ENCODE measurements at places on chromosomes 2 and 18.

GRCh38 chr2:195795879-195796278 is 138.9 kb downstream of the SLC39A10 start:
- no peak for DNase-seq

DNA sequence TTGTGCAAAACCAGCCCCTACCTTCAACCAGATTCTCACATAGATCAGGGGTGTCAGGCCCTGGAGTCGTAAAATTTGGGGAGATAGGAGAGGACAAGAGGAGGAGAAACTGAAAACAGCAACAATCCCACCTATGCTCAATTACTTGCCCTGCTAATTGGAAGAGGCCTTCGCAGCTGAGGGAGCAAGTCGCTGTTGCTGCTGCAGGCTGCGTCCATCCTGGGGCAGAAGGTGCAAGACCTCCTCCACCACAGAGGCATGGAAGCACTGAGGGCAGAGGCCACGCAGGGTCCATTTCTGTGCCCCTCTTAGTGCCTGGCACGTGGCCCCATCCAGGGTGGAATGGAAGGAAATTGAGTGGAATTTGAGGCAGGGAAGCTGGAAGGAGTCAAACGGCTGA is 36.5 kb downstream of the CNGA3 start:
- no peak for DNase-seq

- peak; percentile 59 for DNase-seq
Measured at GRCh38 chr2:58925676-58926081, 684.6 kb upstream of the FANCL start.

DNA sequence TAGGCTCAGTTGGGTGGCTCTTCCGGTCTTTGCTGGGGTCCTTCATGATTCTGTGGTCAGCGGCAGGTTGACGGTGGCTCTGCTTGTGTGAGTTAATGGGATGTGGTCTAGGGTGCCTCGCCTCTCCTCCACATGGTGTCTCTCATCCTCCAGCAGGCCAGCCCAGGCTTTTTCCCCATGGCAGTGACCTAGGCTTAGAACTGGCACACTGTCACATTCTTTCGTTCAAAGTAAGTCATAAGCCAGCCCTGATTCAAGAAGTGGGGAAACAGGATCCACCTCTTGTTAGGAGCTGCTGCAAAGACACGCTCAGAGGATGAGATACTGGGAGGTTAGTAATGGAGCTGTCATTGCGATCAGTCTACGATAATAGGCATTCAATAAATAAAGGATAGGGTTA is 46.0 kb upstream of the CTIF start:
- DNase-seq: no peak

GRCh38 chr2:221494556-221494955 is 77.5 kb downstream of the EPHA4 start:
- DNase-seq: no peak

DNA sequence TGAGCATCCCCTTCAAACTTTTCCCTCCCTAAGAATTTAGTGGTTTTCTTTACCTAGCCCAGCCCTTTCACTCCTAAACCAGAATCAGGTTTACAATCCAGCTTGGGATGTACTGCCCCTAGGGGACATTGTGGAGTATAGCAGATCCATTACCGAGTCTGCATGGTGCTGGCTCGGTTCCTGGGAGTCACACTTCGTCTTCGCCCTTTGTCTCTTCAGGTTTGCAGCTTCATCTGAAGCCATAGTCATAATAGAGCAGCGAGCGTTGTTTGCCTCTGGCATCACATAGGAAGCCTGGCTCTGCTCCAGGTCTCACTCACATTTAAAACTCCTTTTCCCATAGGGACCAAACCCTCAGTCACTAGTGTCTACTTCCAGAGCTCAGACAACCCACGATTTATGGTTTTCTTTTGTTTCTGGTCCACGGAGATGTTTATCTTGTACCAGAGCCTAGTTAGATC is 16.8 kb upstream of the LYPD6 start:
- DNase-seq: peak; percentile 33

GRCh38 chr2:240468303-240469238 is 33.1 kb downstream of the GPC1 start:
- no peak for DNase-seq
